ENCODE measurements at places on chromosomes 6 and 20. TPM values are rescaled to one million over a fixed set of nuclear protein-coding genes. Genes with fewer than 3 reads are reported as not detected.

ME1 gene
- 3.3 TPM for total RNA-seq

GRCh38 chr6:7819431-7820015 lies 91.1 kb downstream of the TXNDC5 start:
- DNase-seq, result no peak

ABHD16B gene
- not detected for total RNA-seq

DNA sequence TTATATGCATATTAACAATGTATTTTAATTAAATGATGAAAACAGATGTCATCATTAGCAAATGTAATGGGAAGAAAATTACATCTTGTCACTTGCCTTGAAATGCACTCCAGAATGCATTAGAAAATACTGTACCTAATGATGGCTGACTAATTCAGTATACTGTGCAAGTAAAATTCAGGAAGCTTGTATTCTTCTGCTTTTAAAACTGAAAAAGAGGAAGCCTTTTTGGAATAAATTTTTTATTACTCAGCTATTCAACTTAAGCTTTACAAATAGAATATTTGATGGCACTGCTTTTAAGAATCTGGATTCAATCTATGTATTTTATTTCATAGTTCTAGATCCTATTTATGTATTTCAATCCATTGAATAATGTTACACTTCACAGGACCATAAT lies 195.5 kb downstream of the RIMS1 start:
- no peak for DNase-seq

- DNase-seq, result no peak
These were observed 9.5 kb upstream of the ADRM1 start for GRCh38 chr20:62293111-62293784.

DNA sequence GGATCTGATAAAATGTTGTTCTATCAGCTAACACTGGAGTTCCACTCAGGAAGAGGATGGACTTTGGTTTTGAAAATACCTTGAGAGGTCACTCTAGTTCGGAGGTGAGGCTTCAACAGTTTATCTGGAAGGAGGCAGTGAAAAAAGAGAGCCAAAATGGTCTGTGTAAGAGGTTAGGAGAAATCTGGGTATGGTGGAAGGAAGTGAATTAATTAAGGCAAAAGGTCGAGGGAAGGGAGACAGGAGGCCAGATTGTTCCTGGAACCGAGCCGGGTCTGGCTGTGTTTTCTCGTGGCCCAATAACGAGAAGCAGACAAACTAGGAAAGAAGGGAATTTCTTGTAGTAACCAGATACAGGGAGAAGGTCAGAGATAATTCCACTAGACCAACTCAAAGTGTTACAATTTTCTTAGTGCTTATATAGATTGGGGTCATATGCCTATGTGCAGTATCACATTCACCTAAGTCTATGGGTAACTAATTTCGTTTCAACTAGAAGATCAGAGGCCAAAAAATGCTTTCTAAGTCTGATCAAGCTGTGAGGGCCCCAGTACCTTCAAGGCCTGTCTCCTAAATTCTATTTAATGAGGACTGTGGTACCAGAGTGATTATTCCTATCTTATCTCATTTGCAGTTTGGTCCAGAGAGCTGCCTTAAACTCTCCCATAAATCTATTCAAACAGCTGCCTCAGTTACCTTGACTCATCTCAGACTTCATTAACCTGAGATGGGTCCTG lies 96.0 kb upstream of the SNX9 start:
- DNase-seq, result no peak

SOX18 gene
- total RNA-seq, result 56.7 TPM

ADGRF4 gene
- total RNA-seq, result not detected
